Stimulated activated CD4-positive, alpha-beta T cell treated with anti-CD3 and anti-CD28 coated beads, Interleukin-12 subunit alpha, Interleukin-12 subunit beta, amount 100 ng/mL, for 4 hours (primary cell): ENCODE measurements at places on chromosomes 3 and 15.

- DNase-seq = no peak
These were observed 3.3 kb downstream of the LINS1 start for GRCh38 chr15:100598655-100599054.

DNA sequence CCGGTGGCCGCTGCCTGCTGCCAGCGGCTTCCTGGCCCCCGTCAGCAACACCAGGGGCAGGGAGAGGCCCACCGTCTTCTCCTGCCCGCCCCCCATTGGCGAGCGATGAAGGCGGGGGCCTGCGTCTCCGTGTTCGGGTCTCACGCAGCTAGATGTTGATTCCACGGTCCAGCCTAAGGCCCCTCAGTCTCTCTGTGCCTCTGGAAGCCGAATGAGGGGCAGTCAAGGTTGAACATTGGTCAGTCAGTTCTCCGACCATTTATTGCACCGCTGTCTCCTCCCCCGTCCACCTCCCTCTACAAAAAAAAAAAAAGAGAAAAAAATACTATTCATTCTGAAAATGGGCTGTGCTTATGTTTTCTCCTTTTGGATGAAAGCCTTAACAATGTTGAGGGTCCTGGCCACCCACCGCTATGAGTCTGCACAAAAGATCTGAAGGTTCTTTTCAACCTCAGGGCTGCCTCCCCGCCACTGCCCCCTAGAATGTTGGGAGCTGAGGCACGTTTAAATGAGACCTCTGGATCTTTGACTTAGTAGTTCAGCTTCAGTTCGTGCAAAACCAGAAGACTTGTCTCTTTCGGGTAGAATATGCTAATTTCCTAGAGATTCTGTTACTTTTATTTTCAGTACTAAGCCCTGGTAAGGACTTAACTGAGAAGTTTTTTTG lies 736 bp downstream of the IREB2 start:
- peak; percentile 18 for DNase-seq

DNA sequence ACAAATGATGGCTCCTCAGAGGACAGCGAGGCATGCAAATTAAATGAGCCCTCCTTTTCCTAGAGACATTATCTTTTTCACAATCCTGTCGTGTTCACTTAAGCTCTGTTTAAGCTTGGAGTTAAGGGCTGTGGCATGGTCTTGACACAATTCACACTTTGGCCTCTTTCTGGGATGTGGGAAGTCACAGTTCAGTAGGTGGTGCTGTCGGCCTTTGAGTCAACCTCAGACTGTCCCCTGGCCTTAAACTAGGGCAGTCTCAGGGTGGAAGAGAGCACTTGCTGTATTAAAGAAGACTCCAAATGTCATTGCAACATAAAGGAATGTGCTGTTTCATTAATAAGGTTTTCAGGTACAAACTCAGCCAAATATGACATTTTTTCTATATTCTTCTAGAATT lies 351.0 kb downstream of the MCTP2 start:
- DNase-seq = no peak

DNA sequence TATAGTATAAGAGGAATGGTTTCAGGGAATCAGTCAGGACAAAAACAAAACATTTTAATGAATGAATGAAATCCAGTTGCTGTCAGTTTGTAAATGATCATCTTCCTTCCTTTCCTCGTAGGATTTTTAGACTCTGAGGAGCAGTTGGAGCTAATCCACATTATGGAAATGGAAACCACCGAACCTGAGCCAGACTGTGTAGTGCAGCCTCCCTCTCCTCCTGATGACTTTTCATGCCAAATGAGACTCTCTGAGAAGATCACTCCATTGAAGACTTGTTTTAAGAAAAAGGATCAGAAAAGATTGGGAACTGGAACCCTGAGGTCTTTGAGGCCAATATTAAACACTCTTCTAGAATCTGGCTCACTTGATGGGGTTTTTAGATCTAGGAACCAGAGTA lies 3.1 kb downstream of the TIPARP start:
- no peak for DNase-seq

DNA sequence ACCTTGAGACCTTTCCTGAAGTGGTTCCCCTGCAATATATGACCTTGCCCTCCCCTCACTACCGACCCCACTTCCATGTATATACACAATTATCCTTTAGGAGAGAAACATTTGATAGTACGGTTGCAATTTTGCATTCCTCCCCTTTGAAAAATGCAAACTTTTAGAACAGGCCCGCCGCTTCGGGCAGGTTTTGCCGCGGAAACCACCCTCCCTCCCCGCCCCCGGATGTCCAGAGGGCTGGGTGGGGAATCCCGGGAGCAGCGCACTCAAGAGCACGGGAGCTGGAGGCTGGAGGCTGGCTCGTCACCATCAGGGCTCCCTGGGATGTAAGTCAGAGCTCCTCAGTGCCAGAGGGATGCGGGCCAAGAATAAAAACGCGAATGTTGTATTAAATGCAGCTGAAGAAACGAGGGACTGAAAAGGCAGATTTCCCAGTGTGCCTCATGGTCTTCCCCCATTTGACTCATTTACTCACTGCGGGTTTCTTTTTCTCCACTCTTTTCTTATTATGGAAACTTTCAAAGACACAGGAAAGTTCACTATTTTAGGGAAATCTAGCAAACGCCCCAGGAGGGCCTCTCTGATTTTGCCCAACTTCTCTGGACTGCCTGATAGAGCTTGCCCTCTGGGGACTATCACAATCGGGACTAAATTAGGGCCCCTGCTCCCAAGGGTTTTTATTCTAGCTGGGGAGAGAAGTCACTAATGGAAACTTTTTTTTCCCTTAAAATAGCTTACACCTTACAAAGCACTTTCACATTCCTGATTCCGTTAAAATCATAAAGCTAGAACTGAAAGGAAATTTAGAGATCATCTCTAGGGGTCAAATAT lies 2.9 kb upstream of the USP3 start:
- no peak for DNase-seq

- no peak for DNase-seq
These were observed 32.7 kb downstream of the IQSEC1 start for GRCh38 chr3:13040361-13041074.

DNA sequence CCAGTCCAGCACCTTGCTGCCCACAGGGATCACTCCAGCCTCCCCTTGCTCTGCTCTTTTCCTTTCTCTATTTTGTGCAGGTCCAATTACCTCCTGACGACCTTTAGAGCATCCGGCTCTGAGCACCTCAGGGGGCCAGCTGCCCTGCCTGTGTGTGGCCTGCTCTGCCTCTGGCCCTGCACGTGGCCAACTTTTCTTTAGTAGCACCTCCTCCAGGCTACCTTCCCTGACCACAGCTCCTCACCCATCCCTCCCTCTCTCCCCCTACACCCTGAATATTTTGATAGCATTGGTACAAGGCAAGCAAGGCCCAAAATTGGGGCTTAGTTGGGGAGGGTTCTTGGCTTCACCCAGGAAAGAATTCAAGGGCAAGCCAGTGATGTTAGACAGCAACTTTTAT lies 66.9 kb upstream of the PRR20G start:
- no peak for DNase-seq

DNA sequence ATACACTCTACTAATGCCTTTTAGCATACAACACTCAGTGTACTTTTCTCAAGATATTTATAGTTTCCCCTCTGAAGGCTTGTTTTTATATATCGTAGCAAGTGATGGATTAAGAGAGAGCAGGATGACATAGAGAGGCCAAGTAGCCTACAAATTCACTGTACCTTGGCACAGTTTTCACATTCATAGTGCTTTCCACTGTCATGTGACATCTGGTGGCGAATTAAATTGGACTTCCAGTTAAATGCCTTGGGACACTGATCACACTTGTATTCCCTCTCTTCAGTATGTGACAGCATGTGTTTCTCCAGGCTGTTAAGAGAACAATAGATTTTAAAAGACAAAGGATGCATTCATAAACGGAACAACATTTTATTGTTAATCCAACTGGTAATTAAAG lies 541.1 kb downstream of the MECOM start:
- DNase-seq = no peak

DNA sequence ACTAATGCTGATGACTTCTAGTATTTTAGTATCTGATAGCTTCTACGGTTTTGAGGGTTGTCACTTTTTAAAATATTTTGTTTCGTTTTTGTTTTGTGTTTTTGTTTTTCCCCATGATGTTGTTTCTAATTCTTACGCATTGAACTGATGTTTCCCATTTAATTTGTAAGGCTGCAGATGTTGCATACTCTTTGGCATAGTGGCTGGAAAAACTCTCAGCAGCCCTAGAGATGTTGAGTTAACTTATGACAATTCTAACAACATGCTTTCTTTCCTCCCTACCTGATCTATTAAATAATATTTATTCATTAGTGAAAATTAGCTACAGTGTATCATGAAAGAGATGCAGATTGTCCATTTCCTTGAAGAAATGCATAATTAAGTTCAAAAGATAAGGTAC lies 559.3 kb upstream of the GRM7 start:
- no peak for DNase-seq

- DNase-seq = no peak
These were observed 33.0 kb downstream of the SNRK start for GRCh38 chr3:43319376-43319775.

- no peak for DNase-seq
These were observed 121.0 kb upstream of the CDIN1 start for GRCh38 chr15:36458411-36458810.

GRCh38 chr15:40472171-40472727 lies 1.5 kb downstream of the CHST14 start:
- no peak for DNase-seq
